ENCODE measurements at places on chromosomes 6 and 20.

DNA sequence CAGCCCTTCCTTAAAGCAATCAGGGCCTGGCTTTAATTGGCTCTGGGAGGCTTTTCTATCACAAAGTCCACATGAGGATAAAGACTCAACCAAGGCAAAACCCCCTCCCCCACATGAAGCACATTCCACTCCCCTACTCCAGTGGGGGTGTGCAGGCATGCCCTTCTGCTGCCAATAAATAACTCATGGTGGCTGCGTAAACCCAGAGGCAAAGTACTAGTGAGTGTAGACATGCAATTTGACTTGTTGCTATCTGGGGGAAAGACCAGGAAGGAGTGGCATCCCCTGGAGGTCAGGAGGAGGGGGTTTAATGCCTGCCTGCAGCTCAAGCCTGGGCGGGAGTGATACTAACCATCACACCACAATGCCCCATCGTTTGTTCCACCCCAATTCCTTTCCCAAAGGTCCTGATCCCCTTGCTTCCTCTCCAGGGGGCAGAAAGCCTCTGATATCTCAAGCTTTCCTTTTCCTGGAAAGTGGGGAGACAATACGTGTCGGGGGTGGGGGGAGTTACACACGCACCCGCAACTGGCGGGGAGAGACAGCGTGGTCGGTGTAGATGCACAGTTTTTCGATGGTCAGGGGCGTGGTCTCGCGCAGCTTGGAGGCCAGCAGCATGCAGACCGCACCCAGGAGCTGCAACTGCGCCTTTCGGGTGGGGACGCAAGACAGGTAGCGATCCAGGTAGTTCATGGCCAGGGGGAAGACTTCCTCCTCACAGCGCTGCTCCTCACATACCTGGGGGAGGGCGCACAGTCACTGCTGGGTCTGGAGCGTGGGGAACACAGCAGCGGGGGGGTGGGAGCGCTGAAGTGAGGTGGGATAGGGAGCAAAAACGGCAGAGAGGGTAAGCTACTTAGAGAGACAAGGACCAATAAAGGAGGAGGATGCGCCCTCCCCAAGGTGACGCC, 1.5 kb downstream of the CCND3 start:
- DNase-seq = peak; percentile 35

- DNase-seq = no peak
Observed at GRCh38 chr6:20841806-20842205, 307.5 kb downstream of the CDKAL1 start.

GRCh38 chr6:16854986-16855385, 93.7 kb upstream of the ATXN1 start:
- no peak for DNase-seq

DNA sequence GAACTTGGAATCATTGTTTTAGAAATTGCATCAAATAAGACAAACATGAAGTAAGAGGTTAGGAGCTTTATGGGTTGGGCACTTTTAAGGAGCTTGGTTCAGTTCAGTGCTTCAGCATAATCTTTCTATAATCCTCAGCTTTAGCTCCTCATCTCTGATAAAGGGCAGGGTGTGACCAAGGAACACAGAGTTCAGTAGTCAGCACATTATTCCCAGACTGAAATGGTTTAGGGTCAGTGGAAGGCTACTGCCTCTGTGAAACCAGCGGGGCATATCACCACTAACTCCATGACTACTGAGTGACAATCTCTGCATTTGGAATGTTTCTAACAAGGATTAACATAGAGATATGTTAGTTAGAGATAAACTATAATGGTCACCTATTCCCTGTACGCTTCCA, 36.9 kb downstream of the CRYBG1 start:
- DNase-seq = no peak

DNA sequence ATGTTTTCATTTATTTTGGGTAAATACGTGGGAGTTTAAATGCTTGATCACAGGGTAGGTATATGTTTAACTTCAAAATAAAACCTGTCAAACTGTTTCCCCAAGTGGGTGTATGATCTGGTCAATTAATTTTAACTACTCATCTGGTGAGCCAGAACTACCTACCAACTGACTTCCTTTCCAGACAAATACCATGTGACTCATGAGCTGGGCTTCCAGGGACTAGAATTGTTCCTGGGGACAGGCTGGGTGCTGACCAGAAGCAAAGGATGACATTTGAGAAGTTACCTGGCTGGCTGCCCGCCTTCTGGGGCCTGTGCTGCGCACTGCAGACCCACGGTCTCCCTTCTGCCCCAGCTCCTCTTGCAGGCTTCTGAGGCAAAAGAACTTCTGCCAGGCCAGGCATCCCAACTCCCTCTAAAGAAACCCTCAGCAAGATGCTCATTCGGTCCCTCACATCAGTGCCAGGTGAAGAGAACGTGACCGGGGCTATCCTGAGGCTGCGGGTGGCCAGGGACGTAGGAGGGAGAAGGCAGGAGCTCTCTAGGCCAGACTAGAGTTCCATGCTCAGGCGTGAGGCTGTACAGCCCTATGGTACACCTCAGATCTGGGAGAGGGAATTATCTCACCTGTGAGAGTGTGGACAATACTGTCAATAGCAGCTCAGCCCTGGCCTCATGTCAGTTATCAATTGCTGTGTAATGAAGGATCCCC, 103.6 kb downstream of the JPH2 start:
- DNase-seq = no peak

DNA sequence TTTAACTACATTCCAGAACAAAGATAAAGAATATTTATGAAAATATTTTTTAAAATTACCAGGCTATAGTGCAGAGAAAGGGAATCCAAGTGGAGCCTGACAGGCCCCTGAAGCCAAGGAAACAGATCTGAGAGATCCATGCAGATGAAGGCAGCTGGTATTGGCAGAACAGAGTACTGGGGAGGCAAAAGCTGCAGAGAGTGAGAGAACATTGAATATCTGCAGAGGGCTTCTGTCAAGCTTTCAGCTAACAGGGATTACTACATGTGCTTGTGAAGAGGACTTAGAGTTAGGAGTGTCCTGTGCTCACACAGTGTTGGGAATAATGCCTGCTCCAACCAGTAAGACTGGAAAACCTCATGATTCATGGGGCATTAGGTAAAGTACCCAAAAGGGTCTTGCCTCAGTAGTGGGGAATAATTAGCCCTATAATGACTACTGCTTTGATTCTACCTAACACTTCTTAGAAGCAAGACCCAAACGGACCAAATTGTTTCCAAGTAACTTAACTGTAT, 657.2 kb downstream of the DHX35 start:
- no peak for DNase-seq

DNA sequence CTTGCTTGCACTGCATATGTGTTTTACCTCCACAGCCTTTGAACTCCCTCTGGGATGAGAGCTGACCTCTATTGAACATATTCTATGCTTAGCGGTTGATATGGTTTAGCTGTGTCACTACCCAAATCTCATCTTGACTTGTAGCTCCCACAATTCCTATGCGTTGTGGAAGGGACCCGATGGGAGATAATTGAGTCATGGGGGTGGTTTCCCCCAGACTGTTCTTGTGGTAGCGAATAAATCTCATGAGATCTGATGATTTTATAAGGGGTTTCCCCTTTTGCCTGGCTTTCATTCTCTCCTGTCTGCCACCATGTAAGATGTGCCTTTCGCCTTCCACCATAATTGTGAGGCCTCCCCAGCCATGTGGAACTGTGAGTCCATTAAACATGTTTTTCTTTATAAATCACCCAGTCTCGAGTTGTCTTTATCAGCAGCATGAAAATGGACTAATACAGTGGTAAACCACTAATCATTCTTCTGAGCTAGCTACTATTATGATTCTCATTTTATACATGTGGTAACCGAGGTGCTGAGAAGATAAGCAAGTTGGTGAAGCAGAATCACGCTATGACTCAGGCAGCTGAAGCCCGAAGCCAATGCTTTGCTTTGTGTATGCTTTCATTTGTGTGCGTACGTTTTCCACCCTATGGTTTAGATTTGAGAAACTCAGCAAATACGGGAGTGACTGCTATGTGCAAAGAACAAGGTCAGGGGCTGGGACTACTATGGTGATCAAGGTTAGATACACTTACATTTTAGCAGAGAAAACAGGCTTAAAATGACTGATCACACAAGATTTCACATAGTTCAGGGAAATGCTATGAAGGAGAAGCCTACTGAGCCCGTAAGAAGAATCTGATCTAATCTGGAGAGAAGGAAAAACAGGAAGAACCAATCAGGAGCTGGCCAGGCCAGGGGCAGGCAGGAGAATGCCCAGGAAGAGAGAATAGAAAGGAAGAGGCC, 363.5 kb downstream of the ESR1 start:
- no peak for DNase-seq

- DNase-seq = no peak
Observed at GRCh38 chr6:3696525-3697088, 54.9 kb downstream of the PXDC1 start.

DNA sequence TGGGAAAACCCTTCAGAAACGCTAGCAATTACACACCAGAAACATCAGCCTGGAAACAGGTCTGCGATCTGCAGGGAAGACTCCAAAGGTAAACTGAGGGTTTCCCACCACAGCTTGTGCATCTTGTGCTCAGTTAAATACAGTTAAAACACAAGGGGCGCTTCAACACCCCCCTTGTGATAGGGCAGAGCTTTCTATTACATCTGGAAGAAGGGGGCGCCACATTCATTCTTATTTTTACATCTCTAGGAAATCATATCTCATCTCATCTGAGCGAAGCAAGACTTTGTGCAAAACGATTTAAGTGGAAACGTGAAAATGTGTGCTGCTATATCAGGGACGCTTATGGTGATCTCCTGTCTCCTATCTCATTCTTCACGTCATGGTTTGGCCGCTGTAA, 58.5 kb downstream of the PRND start:
- no peak for DNase-seq
